Vagina (tissue), 2 donors: ENCODE measurements at places on chromosomes 4 and X. TPM values are rescaled to one million over a fixed set of nuclear protein-coding genes. Genes with fewer than 3 reads are reported as not detected.
A peak's percentile ranks its signal among the peaks of the same experiment; 100 is the strongest.

DNA sequence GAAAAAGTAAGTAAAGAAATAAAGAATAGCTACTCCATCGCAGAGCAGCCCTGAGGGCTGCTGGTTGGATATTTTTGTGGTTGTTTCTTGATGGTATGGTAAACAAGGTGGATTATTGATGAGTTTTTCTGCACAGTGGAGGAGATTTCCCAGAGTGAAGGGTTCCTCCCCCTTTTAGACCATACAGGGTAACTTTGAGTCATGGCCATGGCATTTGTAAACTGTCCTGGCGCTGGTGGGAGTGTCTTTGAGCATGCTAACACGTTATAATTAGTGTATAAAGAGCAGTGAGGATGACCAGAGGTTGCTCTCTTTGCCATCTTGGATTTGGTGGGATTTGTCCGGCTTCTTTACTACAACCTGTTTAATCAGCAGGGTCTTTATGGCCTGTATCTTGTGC lies 128.2 kb downstream of the ASMT start:
- no peak overlapping the region for H3K4me3 ChIP-seq
- no peaks in the 10 kb centered on the region for H3K27me3 ChIP-seq
- H3K4me1 ChIP-seq: no peaks in the 10 kb centered on the region
- no peak overlapping the region for H3K27ac ChIP-seq
- H3K36me3 ChIP-seq: no peaks in the 10 kb centered on the region

GRCh38 chrX:48890934-48891401 lies 6.6 kb downstream of the TIMM17B start:
- no peaks in the 10 kb centered on the region for H3K36me3 ChIP-seq
- no peaks in the 10 kb centered on the region for H3K27me3 ChIP-seq
- H3K27ac ChIP-seq: peak overlapping the region; percentile 82
- H3K4me3 ChIP-seq: peak overlapping the region; percentile 69
- DNase-seq: no peak
- H3K4me1 ChIP-seq: peaks cover 5% of the 10 kb centered on the region

GRCh38 chrX:149510386-149510785 lies 5.3 kb upstream of the IDS start:
- no peaks in the 10 kb centered on the region for H3K36me3 ChIP-seq
- H3K27ac ChIP-seq: no peak overlapping the region
- DNase-seq: no peak
- H3K4me3 ChIP-seq: no peak overlapping the region
- no peaks in the 10 kb centered on the region for H3K27me3 ChIP-seq
- H3K4me1 ChIP-seq: no peaks in the 10 kb centered on the region

GRCh38 chr4:15653864-15654592 lies 1.1 kb downstream of the FBXL5 start:
- peak overlapping the region; percentile 99 for H3K27ac ChIP-seq
- H3K4me3 ChIP-seq: peak overlapping the region; percentile 96
- H3K27me3 ChIP-seq: no peaks in the 10 kb centered on the region
- DNase-seq: no peak

The APOOL gene
- 9.3 TPM for total RNA-seq

The OTUD6A gene
- total RNA-seq: not detected

The ZAR1 gene
- total RNA-seq: 2.5 TPM
